Stimulated activated CD8-positive, alpha-beta memory T cell treated with anti-CD3 and anti-CD28 coated beads, Interleukin-2, amount 100 ng/mL, for 48 hours (primary cell): ENCODE measurements at places on chromosomes 3 and 15.

GRCh38 chr3:46946856-46947545, 29.5 kb downstream of the CCDC12 start:
- peak; percentile 55 for DNase-seq

DNA sequence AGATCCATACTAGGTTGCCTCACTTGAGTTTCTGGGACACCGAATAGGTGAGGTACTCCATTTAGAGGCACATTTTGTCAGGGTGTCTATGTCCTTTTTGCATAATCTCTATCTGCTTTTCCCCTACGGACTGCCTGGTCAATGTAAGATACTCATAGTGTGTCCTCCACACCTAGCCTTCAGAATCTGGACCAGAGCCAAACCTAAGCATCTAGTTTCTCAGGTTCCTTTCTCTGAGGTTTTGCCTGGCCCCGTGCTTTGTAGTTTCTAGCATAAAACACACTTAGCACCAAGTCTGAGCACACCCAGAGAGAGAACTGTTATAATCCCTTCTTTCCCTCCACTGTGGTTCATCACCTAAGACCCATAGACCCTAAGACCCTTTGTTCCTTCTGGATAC, 105.9 kb upstream of the MLF1 start:
- DNase-seq = no peak

GRCh38 chr3:130644628-130645253, 101.9 kb downstream of the PIK3R4 start:
- DNase-seq = no peak

DNA sequence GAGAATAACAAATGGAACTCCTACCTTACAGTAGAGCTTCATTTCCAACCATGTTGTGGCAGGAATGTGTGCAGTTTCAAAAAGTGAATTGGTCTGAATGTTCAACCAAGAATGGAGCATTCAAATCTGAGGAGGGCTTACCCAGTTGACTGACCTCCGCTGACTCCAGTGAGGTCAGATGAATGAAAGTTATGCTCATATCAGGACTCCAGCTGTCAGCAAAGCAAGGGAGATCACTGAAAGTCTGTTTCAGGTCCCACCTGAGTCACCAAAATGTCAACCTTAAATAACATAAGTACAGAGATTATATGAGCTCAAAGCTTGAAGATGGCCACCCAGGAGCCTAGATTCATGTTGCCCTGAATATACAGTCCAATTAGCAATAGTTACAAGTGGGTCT, 473.5 kb downstream of the RBMS3 start:
- no peak for DNase-seq

GRCh38 chr15:76996076-76996525, 1.2 kb downstream of the PSTPIP1 start:
- DNase-seq = no peak
